ENCODE measurements at places on chromosomes 11 and 22.
A peak's percentile ranks its signal among the peaks of the same experiment; 100 is the strongest.

DNA sequence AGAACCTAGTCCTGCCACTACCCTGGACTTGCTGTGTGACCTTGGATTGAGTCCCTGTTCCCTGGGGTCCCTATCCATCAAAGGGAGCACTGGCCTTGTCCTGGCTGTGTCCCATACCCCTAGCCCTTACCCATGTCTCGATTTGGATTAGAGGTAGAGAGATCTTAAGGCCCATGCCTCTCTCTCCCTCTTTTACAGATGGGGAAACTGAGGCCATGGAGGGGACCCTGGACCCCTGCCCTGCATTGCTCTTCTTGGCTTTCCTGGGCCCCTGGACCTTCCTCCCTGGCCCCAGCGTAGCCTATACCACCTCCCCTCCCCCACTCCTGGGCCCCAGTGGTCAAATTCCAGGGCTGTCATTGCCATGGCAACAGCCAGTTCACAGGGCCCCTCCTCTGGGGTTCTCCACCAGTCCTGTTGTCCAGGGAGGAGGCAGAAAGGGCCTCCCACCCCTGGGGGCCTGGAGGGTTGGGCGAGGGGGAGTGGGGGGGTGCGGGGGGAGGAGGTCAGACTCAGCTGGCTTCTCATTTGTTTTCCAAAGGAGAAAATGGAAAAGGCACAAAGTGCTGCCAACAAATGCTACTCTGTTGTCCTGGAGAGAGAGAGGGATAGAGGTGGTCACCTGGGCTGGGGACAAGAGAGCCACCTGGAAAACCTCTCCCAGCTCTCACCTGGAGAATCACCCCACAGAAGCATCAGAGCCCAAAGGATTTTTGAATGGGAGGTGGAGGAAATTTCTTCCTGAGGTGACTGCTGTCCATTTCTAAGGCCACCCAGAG, 23.3 kb downstream of the ARHGEF17 start:
- DNase-seq: no peak

DNA sequence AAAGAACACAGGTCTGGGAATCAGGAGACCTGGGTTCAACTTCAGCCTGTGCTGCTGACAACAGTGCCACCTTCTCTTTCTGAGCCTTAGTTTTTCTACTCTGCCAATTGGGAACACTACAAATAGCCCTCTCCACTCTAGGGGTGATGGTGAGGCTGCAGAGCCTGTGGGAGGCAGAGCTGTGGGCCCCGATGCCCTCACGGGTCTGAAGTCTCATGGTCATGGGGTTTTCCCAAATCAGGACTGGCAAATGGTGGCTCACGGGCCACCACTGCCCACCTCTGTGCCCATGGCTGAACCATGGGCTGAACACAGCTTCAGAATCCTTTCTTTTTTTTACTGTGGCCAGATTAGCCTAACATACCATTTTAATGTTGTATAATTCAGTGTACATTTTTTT, 19.8 kb downstream of the SYNGR1 start:
- DNase-seq: peak; percentile 73

DNA sequence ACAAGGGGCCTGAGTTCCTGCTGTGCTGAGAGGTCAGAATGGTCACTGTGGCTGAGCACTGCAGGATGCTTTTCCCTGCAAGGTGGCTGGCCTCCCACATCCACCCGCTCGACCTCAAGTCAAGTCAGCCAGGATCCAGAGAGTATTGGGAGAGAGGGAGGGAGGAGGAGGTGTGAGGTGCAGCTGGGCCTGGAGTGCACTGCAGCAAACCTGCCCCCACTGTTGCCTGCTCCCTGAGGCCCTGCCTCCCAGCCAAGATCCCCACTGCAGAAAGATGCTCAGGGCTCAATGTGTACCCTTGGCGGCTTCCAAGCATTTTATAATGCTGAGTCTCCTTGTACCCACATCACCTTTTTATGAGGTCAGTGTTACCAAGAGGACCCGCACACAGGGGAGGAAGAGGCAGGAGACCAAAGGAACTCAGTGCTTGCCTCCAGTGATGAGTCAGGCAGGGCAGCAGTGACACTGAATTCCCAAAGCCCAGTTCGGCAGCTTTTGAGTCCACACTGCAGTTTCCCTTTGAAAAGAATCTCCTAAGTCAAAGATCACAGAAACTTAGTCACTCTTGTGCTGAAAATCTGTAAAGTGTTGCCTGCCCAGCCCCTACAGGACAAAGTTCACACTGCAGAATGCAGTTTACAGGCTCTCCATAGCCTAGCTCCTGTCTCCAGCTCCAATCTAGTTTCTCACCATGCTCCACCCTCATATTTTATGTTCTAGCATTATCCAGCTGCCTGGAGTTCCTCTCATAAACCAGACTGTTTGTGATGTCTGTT, 3.1 kb downstream of the ENDOD1 start:
- peak; percentile 41 for DNase-seq

GRCh38 chr11:10499874-10500601, 40.9 kb downstream of the RNF141 start:
- DNase-seq: no peak

- no peak for DNase-seq
Observed at GRCh38 chr11:620201-620600, 4.5 kb upstream of the IRF7 start.

- no peak for DNase-seq
Observed at GRCh38 chr11:17696741-17697140, 22.6 kb upstream of the MYOD1 start.

- DNase-seq: no peak
Observed at GRCh38 chr11:65774525-65775306, 6.1 kb downstream of the AP5B1 start.

DNA sequence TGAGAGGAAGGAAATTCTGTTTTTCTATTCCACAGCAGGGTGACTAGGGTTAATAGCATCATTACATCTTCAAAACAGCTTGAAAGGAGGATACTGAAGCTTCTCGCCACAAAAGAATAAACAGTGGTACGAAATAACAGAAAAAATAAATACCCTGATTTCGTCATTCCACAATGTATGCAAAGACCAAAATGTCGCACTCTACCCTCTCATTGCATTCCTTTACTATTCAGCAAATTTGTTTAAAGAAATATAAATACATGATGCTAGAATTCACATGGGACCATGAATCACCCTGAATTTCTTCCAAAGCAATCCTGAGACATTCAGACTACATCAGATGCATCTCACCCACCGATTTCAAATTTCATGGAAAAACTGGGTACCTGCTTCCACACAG, 112.3 kb upstream of the TOP3B start:
- DNase-seq: no peak

GRCh38 chr22:17272511-17272991, 53.3 kb upstream of the ADA2 start:
- peak; percentile 44 for DNase-seq

DNA sequence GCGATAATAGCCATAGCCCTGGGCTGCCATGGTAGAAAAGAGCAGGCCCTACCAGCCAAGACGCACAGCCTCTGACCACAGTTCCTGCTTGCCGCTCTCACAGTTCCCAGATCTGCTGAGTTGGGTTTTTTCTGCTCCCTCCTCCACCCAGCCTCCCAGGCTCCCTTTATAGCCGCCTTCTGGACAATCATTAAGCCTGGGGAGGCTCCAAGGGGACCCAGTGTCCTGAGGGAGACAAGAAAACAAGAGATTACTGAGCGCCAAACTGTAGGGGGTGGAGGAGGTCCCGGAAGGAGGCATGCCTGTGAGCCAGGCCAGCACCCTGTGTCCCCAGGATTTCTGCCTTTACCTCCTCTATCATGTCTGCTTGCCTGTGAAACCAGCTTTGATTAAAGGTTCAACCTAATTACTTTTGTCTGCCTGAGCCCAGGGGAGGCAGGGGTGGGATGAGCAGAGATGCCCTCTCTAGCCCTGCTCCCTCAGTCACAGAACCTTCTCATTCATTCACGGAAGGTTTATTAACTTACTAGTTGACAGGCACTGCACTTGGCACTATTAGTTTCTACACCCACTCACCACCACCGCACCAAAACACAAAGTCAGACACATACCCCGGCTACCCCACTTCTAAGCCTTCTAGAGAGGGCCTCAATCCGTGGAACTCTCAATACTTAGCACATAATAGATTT, 1.2 kb downstream of the SLC37A4 start:
- peak; percentile 58 for DNase-seq

- DNase-seq: no peak
Observed at GRCh38 chr11:74008373-74009229, at the start of gene UCP3. Gene UCP3 (minus strand): TSS chr11:74009085. CDS start chr11:74007042, 2,043 bp downstream.

DNA sequence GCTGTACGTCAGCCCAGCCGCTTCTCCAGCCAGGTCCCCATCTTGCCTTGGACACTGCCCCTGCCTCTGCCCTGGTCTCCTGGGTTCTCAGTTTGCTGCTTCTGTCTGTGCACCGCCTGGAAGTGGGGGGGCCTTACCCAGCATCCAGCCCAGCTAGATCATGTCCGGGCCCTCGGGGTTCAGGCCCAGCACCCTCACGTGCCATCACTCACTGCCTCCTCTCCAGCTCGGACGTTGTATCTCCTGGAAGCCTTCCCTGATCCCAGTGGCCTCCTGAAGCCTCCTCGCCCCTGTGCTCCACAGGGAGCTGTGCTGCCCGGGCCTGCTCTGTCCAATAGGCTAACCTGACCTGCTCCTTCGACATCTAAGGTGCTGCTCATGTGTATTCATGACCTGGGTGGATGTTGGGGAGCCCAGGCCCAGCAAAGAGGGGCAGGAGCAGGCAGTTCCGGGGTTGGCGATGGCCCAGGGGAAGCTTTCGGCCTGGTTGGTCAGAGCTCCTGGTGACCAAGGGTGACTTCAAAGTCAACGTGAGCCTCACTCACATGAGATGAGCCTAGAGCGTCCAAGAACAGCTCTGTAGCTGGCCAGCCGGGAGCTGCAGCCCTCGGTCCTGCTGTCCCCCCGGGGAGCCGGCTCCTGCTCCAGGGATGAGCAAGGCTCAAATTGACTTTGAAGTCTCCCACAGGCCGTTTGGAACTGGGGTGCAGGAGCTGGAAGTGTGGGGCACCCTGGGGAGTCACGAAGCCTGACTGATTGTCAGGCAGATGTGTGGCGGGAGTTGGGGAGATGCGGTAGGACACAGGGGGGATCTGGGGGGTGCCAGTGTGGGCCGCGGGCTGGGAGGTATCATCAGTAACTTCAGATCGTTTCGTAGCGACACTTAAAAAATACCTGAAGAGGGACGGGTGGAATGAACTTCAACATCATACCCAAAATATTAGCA, 5.2 kb upstream of the ASCL2 start:
- no peak for DNase-seq

DNA sequence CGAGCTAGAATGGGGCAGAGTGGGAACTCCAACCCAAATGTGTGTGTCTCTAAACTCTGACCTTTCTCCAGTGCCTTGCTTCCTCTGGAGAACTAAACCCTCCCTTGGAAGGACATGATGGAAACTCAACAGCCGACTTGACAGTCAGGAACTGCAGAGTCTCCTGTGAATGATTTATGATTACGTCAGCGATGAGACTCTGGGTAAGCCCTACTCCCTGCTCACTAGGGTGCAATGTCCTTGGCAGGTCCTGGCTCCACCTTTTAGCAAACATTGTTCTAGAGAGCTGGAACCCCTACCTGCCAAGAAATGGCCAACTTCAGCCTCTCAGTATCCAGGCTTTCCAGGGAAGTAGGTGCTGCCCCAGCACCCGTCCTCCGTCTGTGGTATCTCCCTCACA, 96.1 kb upstream of the CD82 start:
- no peak for DNase-seq

DNA sequence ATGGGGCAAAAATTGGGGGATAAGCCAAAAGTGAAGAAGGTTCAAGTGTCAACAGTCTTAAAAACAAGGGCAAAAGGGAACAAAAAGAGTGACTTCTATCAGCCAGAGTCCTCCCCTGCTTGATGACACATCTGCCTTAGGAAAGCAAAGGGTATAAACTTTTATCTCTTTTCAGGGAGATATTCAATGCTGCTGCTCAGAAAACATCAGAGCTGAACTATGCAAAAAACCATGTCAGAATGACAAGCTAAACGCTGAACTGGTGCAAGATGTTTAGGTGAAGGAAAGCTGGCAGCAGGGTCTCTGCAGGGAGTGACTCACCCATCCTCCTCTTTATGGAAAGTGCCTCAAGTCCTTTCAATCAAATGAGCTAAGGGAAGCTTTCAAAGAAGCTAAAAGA, 24.7 kb downstream of the ALG9 start:
- DNase-seq: peak; percentile 52

GRCh38 chr11:62602141-62603071, 741 bp upstream of the MTA2 start:
- DNase-seq: no peak

DNA sequence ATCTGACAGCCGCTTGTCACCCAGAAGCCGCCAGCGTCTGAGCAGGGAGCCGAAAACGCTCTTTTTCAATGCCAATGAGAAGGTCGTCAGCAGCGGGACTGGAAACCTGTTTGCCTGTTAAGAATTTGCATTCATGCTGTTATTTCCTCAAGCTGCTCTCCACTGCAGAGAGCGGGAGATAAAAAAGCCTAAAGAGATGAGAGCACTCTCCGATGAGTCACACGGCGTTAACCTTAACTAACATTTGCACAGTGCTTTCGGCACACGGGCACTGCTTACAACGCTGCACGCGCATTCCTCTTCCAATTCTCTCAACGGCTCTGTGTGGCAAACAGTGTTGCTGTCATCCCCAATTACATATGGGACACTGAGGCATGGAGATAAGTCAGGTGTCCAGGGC, 40.0 kb upstream of the RTL6 start:
- no peak for DNase-seq

DNA sequence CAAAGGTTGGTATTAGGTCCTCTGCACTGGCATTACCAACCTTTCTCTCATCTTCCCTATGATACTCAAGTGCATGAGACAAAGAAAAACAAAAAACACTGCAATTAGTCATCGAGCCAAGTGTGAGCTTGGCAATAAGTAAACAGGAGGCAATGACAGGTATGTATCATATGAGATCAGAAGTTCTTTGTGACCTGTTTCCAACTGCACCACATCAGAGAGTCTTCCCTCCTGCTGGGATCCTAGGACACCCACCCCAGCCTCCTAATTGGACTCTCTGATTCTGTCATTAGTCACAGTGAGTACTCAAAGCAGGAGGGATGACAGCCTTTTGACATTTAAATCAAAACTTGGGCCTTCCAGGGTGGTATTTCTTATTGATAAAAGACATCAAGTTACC, 7.8 kb upstream of the JAML start:
- DNase-seq: no peak

- no peak for DNase-seq
Observed at GRCh38 chr22:40955571-40955970, 4.4 kb downstream of the RBX1 start.

GRCh38 chr22:49354516-49355210, 473.0 kb downstream of the BRD1 start:
- no peak for DNase-seq

- no peak for DNase-seq
Observed at GRCh38 chr11:132852361-132852760, 679.9 kb downstream of the OPCML start.

- no peak for DNase-seq
Observed at GRCh38 chr11:17986007-17986710, 26.7 kb downstream of the SERGEF start.

- no peak for DNase-seq
Observed at GRCh38 chr22:44098966-44099530, 74.9 kb downstream of the PARVB start.

- no peak for DNase-seq
Observed at GRCh38 chr11:111310088-111310487, 11.7 kb downstream of the POU2AF3 start.
